HEK293T (cell line): ENCODE measurements at places on chromosomes 3 and 15.
A peak's percentile ranks its signal among the peaks of the same experiment; 100 is the strongest.

GRCh38 chr15:57203906-57204305 lies 172.4 kb upstream of the CGNL1 start:
- DNase-seq = no peak

GRCh38 chr3:53211706-53212702 lies 43.8 kb downstream of the TKT start:
- DNase-seq = no peak

DNA sequence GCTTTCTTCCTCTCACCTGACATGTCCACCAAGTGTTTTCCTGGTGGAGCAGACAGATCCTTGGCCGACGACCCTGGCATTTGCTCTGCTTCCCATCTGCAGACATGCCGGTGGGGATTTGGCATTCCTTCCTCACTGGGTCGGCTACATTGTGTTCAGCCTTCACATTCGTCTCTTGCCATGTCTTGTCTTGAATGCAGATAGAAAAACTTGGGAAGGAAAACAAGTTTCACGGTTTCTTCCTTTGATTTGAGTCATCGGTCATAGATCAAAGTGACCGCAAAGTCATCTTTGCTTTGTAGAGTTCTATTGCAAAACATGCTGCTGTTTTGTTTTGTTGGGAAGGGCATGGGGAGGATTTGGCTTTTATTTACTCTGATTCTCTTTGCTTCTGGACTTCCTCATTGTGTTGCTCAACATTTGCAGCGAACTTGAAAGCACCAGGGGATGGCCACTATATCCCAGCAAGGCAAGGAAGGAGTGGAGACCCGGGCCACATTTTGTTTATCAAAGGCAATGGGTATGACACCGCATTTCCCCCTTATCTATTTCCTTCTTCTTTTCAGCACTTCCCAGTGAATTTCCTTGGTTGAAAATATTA lies 321.3 kb downstream of the CACNA2D3 start:
- no peak for DNase-seq

DNA sequence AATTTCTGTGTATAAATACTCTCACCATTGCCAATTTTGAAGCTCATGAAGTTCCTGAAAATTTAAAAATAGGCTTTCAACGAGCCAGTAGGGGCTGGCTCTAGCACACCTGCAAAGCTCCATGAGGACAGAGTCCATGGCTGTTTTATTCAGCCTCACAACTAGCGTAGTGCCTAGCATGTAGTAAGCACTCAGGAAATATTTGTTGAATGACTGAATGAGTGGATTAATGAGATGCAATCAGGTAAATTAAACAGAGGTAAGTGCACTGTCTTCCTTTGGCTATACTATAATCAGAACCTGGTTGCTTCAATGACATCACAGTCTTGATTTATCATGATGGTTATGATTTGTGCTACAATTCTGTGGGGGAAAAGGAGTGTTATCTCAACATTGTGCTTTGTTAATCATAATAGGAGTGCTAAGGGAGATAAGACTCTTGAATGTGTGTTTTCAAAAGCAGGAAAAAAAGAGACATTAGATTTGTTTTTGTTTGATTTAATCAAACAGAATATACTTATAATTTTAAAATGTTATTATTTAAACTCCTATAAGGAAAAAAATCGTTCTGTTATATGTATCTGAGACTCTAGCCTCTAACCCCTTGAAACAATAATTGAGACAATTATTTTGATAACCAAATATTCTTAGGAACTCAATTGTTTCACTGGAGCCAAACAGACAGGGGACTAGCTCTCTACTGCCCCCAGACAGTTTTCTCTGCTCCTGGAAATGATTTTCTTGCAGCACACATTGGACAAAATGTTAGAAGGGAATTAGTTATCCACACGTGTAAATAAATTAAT lies 171.7 kb upstream of the ATP11B start:
- no peak for DNase-seq

- DNase-seq = no peak
These were observed 78.6 kb downstream of the PEX5L start for GRCh38 chr3:179958143-179958542.

- DNase-seq = no peak
These were observed 38.4 kb downstream of the CMC1 start for GRCh38 chr3:28279770-28280169.

DNA sequence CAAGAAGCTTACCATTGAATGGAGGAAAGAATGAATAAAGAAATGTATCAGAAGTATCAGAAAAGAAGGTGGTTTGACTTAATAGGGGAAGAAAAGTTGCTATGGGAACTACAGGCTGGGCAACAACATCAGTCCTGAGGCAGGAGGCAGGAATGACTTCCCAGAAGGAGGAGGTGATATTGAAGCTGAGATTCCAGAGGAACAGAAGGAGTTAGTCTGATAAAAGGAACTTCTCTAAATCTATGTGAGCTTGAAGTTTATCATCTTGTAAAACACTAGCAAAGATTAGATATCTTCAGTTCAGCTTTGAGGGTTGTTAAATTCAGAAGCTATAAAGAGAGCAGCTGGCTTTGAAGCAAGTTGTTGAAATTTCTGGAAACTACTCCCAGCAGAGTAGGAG lies 213.3 kb upstream of the THRB start:
- no peak for DNase-seq

- DNase-seq = no peak
These were observed 32.7 kb downstream of the EFHB start for GRCh38 chr3:19901337-19901736.

- no peak for DNase-seq
These were observed 59.6 kb upstream of the GOLIM4 start for GRCh38 chr3:168155303-168155702.

GRCh38 chr3:108946292-108947285 lies 7.1 kb downstream of the GUCA1C start:
- DNase-seq = no peak

- DNase-seq = no peak
These were observed 234.2 kb downstream of the GRM7 start for GRCh38 chr3:7095116-7095515.

DNA sequence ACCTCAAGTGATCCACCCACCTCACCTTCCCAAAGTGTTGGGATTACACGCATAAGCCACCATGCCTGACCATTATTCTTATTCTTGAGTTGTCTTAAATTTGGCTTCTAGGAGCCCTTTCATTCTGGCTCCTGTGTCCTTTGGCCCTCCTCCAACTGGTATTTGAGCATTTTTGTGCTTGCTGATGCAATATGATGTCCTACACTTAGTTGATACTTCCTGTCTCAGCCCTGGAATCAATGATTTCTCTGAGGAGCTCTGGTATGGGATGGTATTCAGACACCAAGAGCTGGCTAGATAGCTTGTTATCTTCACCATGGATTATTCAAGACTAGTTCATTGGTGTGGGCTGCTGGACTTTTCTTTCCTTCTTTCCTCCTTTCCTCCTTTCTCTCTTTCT lies 25.4 kb downstream of the ZNF621 start:
- DNase-seq = no peak

GRCh38 chr3:127822682-127823425 lies 539 bp upstream of the MGLL start:
- peak; percentile 45 for DNase-seq

- no peak for DNase-seq
These were observed 11.3 kb downstream of the USF3 start for GRCh38 chr3:113685124-113685523.

- no peak for DNase-seq
These were observed 86.3 kb upstream of the CDV3 start for GRCh38 chr3:133487204-133487603.

DNA sequence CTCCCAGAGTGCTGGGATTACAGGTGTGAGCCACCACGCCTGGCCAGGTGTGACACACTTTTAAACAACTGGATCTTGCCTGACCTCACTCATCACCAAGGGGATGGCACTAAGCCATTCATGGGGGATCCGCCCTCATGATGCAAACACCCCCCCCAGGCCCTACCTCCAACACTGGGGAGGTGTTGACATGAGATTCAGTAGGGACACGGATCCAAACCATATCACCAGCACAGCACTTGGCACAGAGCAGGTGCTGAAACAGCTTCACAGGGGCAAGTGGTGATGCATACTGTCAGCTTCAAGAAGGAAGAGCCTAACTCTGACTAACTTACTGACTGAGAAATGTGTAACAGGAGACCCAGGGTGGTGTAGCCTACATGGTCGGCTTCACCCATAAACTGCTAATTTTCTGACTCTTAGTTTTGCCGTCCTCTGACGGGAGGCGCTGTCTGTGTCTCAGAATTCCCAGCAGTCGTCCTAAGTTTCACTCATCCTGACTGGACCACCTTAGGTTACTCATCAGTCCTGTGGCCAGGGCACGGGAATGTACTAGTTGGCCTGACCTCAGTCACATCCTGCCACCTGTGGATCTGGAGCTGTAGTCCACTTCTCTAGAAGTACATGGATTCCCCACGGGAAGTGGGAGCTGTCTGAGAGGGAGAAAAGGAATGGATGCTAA lies 81.9 kb upstream of the PLXNA1 start:
- DNase-seq = no peak

DNA sequence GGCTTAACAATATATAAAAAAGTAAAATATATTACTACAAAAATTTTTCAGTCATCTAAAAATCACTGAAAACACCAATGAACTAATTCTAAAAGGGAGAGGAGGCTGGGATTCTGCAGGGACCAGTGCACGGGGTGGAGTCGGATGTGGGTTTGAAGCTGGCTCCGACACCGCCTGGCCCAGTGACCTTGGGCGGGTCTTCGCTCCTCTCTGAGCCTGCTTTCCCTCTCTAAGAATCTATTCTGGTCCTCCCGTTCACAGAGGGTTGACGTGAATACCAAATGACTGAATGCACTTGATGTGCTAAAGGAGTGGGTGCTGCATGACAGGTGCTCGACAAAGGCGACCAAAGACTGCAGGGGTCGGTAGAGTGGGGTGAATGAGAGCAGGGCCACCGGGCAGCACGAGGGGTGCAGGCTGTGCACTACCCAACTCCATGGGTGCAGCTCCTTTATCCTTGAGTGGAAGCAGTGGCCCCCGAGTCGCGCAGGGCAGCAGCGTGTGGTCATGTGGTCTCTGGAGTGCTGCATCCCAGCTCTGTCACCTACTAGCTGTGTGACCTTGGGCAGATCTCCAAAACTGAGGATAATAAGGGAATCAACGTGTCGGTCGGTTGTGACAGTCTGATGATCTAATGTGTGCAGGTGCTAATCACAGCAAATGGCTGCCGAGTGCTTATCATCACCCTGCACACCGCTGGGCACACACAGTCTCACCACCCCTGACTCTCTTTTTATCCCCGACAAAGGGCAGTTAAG lies 8.6 kb upstream of the IQSEC1 start:
- no peak for DNase-seq

GRCh38 chr15:31339558-31339895 lies 12.9 kb downstream of the KLF13 start:
- no peak for DNase-seq

DNA sequence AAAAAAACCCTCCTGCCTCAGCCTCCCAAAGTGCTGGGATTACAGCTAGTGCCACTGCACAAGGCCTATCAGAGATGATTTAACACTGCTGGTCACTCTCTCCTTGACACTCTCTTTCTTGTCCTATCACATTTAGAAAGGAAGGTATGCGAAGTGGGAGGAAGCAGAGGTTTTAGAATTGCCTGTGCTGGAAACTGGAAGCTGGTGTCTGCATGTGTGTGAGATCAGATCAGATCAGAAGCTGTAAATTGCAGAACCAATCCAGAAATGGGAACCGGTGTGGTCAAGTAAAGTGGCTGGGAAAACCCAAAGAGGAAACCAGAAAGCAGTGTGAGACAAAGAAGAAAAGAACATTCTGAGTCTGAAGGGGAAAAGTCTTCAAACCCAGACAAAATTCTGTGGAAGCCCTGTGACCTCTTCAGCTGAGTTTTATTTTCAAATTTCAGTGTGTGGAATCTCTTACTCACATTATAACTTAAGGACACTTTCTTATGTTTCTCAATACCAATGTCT lies 2.8 kb downstream of the EFHB start:
- DNase-seq = no peak

GRCh38 chr15:47568030-47568429 lies 149.3 kb upstream of the SEMA6D start:
- DNase-seq = no peak

- no peak for DNase-seq
These were observed 219.6 kb downstream of the C3orf38 start for GRCh38 chr3:88369337-88369736.

DNA sequence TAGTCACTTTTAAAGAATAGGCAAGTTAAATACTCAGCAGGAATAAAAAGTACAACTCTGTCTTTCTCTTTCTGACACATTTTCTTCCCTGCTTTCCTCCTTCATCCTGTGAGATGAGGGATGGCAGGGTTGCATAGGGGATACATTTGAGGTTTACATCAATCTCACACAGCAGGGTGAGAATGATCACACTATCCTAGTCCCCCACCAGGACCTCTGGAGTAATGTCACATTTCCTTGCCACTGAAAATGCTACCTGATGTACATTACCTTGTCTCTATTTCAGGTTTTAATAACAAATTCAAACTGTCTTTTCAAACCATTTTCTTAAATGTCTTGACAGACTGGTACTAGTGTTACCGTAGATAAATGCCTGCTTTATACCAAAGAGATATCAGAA lies 816.9 kb downstream of the FHIT start:
- DNase-seq = no peak

GRCh38 chr3:32120471-32120870 lies 14.1 kb downstream of the GPD1L start:
- DNase-seq = no peak

GRCh38 chr3:171365489-171365888 lies 94.7 kb downstream of the TNIK start:
- DNase-seq = no peak

GRCh38 chr3:46987743-46988401 lies 8.4 kb downstream of the NBEAL2 start:
- DNase-seq = no peak

GRCh38 chr3:102460579-102460978 lies 25.8 kb downstream of the ZPLD1 start:
- DNase-seq = no peak

DNA sequence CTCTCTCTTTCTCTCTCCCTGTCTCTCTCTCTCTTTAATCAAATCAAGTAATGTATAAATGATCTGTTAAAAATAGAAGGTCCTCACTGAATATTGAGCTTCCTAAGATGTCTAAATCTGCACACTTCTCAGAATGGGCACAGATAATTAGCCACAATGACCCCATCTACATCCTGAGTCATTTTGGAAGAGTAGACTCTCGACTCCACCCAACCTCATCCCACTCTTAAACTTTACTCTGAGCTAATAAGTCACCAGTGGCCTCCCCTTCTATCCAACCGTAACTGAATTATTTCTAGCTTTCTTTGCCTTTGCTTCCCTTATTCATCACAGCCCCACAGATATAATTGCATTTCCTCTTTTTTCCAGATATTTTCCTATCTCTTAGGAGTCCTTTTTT lies 326.5 kb upstream of the ZNF717 start:
- no peak for DNase-seq

- no peak for DNase-seq
These were observed 323.3 kb upstream of the C2CD4B start for GRCh38 chr15:62488387-62488786.

DNA sequence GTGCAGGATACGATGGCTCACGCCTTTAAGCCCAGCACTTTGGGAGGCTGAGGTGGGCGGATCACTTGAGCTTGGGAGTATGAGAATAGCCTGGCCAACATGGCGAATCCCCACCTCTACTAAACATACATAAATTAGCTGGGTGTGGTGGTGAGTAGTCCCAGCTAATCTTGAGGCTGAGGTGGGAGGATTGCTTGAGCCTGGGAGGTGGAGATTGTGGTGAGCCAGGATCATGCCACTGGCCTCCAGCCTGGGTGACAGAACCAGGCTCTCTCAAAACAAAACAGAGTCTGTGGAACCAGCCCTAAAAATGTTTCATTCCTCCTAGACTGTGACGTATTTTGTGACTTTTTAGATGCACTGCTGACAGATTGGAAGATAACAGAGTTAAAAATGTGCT lies 34.3 kb upstream of the RAD51 start:
- no peak for DNase-seq
